ENCODE measurements at places on chromosomes 11 and 22.

DNA sequence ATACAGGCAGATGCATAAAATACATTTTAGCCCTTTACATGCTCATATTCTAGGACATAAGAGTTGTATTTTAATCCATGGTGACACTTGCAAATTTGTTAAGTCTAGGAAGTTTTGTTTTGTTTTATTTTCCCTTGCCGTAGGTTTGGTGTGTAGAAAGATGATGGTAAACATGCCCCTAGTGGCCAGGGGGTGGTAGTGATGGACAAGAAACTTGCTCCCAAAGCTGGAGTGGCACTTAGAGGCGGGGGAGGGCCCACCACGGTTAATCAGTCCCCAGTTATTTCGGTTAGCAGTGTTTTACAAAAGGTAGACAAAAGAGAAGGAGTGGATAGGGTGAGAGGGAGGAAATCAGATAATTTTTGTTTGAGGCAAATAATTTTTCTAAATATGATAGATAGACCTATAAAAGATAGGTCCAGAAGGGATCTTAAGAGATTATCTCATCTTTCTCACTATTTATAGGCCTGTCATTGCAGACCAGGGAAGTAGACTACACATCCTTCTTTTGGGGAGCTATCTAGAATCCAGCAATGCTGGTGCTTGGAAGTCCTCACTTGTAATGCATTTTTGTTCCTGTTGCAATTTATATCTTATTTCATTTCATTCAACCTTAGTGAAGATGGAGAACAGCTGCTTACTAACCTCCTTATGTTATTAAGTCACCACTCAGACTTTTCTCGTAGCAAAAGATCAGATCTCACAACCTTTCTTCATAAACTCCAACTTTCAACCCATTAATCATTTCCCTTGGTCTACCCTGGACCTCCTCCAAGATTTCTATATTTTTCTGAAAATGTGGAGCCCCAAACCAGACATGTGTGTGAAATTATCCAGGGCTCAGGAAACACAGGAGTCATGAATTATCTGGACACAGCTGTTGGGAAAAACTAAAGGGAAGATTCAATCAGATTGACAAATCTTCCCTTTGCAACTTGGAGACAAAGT is 5.9 kb upstream of the BDNF start:
- DNase-seq = no peak

DNA sequence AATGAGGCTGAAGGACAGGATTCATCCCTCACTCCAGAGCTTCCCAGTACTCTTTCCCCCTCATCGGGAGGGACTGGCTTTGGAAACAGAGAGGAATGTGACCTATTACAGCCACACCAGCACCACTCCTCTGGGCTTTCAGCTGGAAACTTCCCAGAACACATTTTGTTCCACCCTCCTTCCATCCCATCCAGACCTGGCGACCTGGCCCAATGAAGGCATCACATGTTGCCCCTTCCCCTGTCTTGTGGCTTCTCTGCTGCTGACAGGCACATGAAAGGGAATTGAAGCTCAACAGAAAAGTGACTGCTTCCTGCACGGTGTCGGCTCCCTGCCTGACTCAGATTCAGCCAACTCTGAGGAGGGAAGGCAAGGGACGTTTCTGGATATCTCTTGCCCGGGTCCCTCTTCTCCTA is 19.1 kb downstream of the IRAG1 start:
- DNase-seq = no peak

- no peak for DNase-seq
Measured at GRCh38 chr11:120115272-120116000, 22.5 kb downstream of the TRIM29 start.

DNA sequence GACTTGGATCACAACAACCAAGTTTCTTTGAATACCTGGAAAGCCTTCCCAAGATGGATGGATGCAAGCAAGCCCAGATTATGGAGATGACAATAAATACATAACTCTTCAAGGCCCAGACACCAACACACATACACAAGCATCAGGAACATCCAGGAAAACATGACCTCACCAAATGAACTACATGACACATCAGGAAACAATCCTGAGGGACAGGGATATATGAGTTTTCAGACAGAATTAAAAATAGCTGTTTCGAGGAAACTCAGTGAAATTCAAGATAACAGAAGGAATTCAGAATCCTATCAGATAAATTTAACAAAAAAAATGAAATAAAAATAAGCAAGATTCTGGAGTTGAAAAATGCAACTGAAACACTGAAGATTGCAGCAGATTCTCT is 659.4 kb downstream of the METTL15 start:
- no peak for DNase-seq

DNA sequence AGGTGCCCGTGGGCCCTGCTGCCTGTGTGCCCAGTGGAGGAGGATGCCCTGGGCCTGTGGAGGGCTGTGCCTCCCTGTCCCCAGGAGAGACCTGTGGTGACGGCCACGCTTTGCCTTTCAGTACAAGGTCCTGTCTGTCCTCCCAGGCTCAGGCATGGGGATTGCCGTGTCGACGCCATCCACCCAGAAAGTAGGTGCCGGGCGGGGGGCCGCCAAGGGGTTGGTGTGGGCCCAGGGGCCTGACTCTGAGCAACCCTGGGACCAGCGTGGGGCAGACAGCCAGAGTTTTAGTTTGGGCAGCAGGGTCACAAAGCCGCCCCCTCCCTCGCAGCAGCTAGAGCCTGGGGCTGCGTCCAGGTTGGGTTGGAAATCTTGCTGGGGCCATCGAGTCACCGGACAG is 56.3 kb downstream of the GRAMD4 start:
- no peak for DNase-seq

- peak; percentile 9 for DNase-seq
Measured at GRCh38 chr11:20933086-20933485, 263.7 kb downstream of the NELL1 start.

GRCh38 chr11:102026959-102027358 is 20.3 kb upstream of the CFAP300 start:
- DNase-seq = no peak

GRCh38 chr22:20940904-20941385 is 23.7 kb downstream of the CRKL start:
- no peak for DNase-seq

GRCh38 chr22:42270510-42271190 is at the start of gene TCF20:
TCF20 (minus strand) TSS chr22:42270653; CDS start chr22:42215305, 55,348 bp downstream.
- DNase-seq = peak; percentile 60

DNA sequence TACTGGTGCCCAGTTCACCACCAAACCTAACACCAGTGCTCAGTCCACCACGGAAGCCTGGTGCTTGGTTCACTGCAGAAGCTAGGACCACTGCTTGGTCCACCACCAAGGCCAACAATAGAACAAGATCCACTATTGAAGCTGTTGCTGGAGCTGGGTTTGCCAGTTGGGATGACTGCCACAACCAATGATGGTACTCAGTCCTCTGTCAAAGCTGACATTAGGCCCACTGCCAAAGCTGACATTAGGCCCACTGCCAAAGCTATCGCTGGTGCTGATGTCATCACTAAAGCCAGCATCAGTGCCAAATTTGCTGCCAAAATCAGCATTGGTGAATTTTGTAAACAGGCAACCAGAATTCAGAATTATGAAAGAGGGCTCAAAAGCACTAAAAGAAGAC is 1850.2 kb upstream of the RAG2 start:
- no peak for DNase-seq

- DNase-seq = no peak
Measured at GRCh38 chr11:76051937-76052336, 154.4 kb downstream of the WNT11 start.

- no peak for DNase-seq
Measured at GRCh38 chr11:44709281-44709562, 17.5 kb upstream of the TSPAN18 start.

- DNase-seq = no peak
Measured at GRCh38 chr11:128559496-128560103, 27.8 kb downstream of the ETS1 start.

- DNase-seq = no peak
Measured at GRCh38 chr11:62712861-62713260, 5.4 kb downstream of the GNG3 start.

GRCh38 chr11:125412509-125412908 is 83.6 kb downstream of the FEZ1 start:
- no peak for DNase-seq

DNA sequence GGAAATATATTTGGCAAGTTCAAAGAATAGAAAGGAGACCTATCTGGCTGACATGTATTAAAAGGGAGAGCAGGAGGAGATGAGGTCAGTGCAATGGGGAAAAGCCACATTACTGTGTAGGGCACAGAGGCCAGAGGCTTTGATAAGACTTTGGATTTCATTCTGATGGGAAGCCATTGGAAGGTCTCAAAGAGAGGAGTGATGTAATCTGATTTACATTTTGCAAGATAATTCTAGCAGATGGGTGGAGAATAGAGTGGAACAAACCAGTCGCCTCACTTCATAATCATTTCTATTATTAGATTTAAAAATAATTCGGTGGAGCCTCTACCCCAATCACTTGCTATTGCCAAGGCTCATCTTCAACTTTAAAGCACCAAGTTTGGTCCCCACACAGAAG is 278.4 kb upstream of the ZC3H12C start:
- DNase-seq = no peak
